WTC11 (cell line): ENCODE measurements at places on chromosomes 12 and 14. TPM values are rescaled to one million over a fixed set of nuclear protein-coding genes. Genes with fewer than 3 reads are reported as not detected.

Gene PAX9
- not detected in 3 replicates for total RNA-seq

Gene ARID2
- total RNA-seq = 33.9 to 47.0 TPM (median 38.1 TPM) in 3 replicates

GRCh38 chr14:68770553-68771286, 22.1 kb downstream of the ZFP36L1 start:
- H3K4me1 ChIP-seq = peaks cover 10% of the 10 kb centered on the region
- H3K27ac ChIP-seq = no peak overlapping the region
- no peak for DNase-seq
- H3K27me3 ChIP-seq = no peaks in the 10 kb centered on the region; the same call in 1 of the 2 replicates
- no peaks in the 10 kb centered on the region for H3K36me3 ChIP-seq

DNA sequence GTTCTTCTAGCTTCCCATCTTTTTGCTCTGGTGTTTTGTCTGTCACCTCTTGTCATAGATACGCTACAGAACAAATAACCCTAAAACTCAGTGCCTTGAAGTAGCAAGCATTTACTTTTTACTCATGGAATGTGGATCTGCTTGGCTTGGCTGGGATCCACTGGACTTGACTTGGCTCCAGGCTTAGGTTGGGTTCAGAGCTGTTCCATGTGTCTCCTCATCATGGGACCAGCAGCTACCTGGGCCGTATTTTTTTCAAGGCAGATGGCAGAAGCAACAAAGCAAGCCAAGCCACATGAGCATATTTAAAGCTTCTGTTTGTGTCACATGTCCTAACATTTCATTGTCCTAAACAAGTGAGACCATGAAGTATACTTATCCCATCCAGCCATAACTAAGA, 48.7 kb upstream of the ATF1 start:
- no peak overlapping the region for H3K27ac ChIP-seq
- H3K4me1 ChIP-seq = no peaks in the 10 kb centered on the region
- H3K4me3 ChIP-seq = no peak overlapping the region
- H3K36me3 ChIP-seq = peaks cover 40% of the 10 kb centered on the region

DNA sequence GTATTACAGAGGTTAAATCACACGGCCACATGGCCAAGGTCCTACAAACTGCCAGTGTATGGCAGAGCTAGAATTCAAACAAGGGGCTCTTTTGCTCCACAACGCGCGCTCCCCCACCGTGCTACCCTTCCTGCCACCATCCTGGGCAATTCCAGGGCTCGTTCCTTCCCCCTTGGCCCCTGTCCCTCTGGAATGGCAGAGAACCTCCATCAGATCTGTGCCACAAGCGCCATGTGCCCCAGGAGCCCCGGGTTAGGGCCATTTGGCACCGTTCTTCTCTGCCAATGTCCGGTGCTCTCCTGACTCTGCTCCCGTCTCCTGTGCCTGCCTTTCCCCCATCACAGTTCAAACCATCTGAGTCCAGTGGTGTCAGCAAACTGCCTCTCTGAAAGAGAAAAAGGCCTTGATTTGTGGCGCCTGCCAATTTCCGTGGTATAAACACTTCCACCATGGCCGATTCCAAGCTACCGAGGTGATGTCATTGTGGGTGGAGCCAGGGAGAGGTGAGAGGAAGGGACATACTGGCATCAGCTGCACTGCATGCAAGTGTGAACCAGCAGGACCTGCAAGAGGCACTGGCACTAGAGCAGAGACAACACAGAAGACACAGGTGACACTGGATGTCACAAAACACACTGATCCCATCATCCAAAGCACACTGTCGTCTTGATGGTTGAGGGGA, 163.1 kb downstream of the CALM1 start:
- DNase-seq = no peak
- no peak overlapping the region for H3K27ac ChIP-seq
- H3K36me3 ChIP-seq = no peaks in the 10 kb centered on the region
- H3K27me3 ChIP-seq = peaks cover 5% of the 10 kb centered on the region

- H3K36me3 ChIP-seq = no peaks in the 10 kb centered on the region
- no peaks in the 10 kb centered on the region for H3K27me3 ChIP-seq
- H3K4me3 ChIP-seq = no peak overlapping the region
- H3K4me1 ChIP-seq = no peaks in the 10 kb centered on the region
- H3K27ac ChIP-seq = no peak overlapping the region
Measured at GRCh38 chr14:50030036-50030435, 86.3 kb downstream of the VCPKMT start.

DNA sequence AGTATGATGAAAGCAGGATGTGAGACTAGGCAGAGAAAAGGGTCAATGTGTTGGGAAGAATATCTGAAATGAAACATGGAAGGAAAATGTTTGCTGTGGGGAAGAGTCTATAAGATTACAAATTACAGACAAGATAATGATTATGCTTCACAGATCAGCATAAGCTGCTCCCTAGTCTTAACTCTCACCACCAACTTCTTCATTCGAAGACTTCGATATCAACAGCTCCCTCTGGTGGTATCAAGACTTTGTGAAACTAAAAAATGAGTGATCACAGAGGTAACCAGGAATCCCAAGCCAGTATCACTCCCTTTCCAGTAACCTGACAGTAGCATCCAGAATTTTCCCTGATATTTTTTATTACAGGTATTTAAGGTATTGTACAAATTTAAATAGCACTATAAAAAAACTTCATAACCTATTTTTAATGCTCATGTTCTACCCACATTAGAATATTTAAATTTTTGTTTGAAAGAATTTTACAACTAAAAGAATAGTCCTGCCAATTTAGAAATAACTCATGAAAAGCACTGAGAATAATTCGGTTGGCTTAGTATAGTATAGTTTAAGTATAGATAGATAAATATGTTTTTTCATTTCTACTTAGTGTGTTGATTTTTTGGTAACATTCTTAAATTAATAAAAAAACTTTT, 84.4 kb downstream of the C2CD5 start:
- 0 out of 2 replicates have a peak, but pooled peaks cover 3% of the 10 kb centered on the region for H3K4me1 ChIP-seq
- no peaks in the 10 kb centered on the region for H3K27me3 ChIP-seq
- H3K27ac ChIP-seq = no peak overlapping the region
- no peak overlapping the region for H3K4me3 ChIP-seq
- H3K36me3 ChIP-seq = peaks cover 2% of the 10 kb centered on the region; the same call in 1 of the 2 replicates

- no peak overlapping the region for H3K4me3 ChIP-seq
- H3K27ac ChIP-seq = peak overlapping the region; percentile 57
- H3K36me3 ChIP-seq = no peaks in the 10 kb centered on the region
- no peaks in the 10 kb centered on the region for H3K27me3 ChIP-seq
- no peak for DNase-seq
Measured at GRCh38 chr14:101845896-101846295, 84.4 kb downstream of the PPP2R5C start.

GRCh38 chr14:102209224-102209966, 69.7 kb downstream of the WDR20 start:
- no peak overlapping the region for H3K4me3 ChIP-seq
- DNase-seq = peak; percentile 52
- peaks cover 13% of the 10 kb centered on the region; the same call in 1 of the 2 replicates for H3K36me3 ChIP-seq
- peaks cover 20% of the 10 kb centered on the region for H3K4me1 ChIP-seq
- no peaks in the 10 kb centered on the region for H3K27me3 ChIP-seq
- peak overlapping the region; percentile 87 for H3K27ac ChIP-seq

GRCh38 chr12:95955549-95956159, 12.5 kb downstream of the AMDHD1 start:
- H3K27me3 ChIP-seq = no peaks in the 10 kb centered on the region
- no peak overlapping the region for H3K4me3 ChIP-seq
- H3K4me1 ChIP-seq = peaks cover 19% of the 10 kb centered on the region
